Small intestine (tissue), 16 donors: ENCODE measurements at places on chromosomes 5 and 9. TPM values are rescaled to one million over a fixed set of nuclear protein-coding genes. Genes with fewer than 3 reads are reported as not detected.

The THOC3 gene
- polyA plus RNA-seq, result 48.2 TPM

The CCNJL gene
- 2.5 TPM for polyA plus RNA-seq

The RELL2 gene
- 4.3 TPM for polyA plus RNA-seq

The FAM153A gene
- polyA plus RNA-seq, result not detected

The PCDHGA5 gene
- 0.43 TPM for polyA plus RNA-seq

The TAF1L gene
- polyA plus RNA-seq, result not detected

The SPATA6L gene
- 3.4 TPM for polyA plus RNA-seq

The PLEKHG4B gene
- polyA plus RNA-seq, result 0.01 TPM

The GFPT2 gene
- 1.2 TPM for polyA plus RNA-seq

The RAB3C gene
- polyA plus RNA-seq, result 3.0 TPM

The RNF208 gene
- 7.2 TPM for polyA plus RNA-seq

The IFNA8 gene
- polyA plus RNA-seq, result not detected

The PAEP gene
- polyA plus RNA-seq, result not detected

The SLC36A3 gene
- not detected for polyA plus RNA-seq

The SMIM33 gene
- 1.9 TPM for polyA plus RNA-seq

The LIFR gene
- 13.2 TPM for polyA plus RNA-seq

GRCh38 chr5:17154211-17154996, 63.0 kb upstream of the BASP1 start:
- no peaks in the 10 kb centered on the region for H3K27me3 ChIP-seq
- H3K4me1 ChIP-seq, result no peaks in the 10 kb centered on the region
- H3K4me3 ChIP-seq, result no peak overlapping the region
- H3K36me3 ChIP-seq, result no peaks in the 10 kb centered on the region

- no peak overlapping the region for H3K4me3 ChIP-seq
- H3K27me3 ChIP-seq, result no peaks in the 10 kb centered on the region
- H3K27ac ChIP-seq, result no peak overlapping the region
- no peaks in the 10 kb centered on the region for H3K36me3 ChIP-seq
- DNase-seq, result no peak
Measured at GRCh38 chr5:137470111-137470920, 28.8 kb downstream of the SPOCK1 start.

DNA sequence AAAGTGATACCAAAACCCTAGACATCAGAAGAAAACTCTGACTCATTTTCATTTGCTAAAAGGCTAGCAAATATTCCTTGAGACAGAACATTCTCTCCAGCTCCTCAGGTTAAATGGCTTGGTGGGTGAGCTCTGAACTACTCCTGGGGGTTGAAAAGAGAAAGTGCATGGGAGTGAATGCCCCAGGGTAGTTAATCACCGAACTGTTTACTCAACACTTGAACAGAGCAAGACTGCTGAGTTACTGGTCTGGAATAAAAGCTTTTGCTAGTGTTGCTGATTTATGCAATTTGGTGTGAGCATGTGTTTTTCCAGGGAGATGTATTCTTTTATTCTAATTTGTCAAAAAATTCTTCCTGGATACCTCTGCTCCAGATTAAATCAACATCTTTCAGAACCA, 88.3 kb upstream of the PRDM9 start:
- no peaks in the 10 kb centered on the region for H3K36me3 ChIP-seq
- no peak for DNase-seq
- H3K4me3 ChIP-seq, result no peak overlapping the region
- H3K27ac ChIP-seq, result no peak overlapping the region

DNA sequence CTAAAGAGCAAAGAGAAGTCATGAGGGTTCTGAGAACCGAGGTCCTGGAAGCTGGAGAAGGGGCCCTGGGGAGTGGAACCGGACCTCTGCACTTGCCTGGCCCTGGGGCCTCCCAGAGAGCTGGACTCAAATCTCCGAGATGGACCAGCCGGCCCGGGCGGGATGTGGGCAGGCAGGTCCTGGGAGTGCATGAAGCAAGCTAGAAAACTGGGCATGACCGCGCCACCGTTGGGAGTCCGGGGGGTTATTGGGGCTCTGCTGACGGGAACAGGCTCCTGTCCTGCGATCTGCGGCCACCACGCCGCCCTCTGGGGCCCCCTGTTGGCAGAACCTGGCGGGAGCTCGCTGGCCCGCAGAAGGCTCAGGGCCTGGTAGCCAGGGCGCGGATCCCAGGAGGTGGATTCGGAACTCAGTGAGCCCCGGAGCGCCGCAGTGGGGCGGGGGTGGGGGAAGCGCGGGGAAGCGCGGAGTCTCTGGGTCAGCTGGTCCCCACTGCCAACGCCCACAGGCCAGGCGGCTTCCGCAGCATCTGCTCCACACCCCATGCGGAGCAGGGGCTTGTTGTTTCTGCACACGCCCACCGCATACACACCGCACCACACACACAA, 150.6 kb downstream of the ERCC6L2 start:
- no peak overlapping the region for H3K4me3 ChIP-seq
- DNase-seq, result peak; percentile 49
- peaks cover 72% of the 10 kb centered on the region for H3K27me3 ChIP-seq
- H3K36me3 ChIP-seq, result no peaks in the 10 kb centered on the region

- no peak overlapping the region for H3K27ac ChIP-seq
- H3K36me3 ChIP-seq, result no peaks in the 10 kb centered on the region
- no peak for DNase-seq
- H3K27me3 ChIP-seq, result no peaks in the 10 kb centered on the region
Measured at GRCh38 chr9:134189145-134189469, 24.7 kb upstream of the RNU6ATAC start.

DNA sequence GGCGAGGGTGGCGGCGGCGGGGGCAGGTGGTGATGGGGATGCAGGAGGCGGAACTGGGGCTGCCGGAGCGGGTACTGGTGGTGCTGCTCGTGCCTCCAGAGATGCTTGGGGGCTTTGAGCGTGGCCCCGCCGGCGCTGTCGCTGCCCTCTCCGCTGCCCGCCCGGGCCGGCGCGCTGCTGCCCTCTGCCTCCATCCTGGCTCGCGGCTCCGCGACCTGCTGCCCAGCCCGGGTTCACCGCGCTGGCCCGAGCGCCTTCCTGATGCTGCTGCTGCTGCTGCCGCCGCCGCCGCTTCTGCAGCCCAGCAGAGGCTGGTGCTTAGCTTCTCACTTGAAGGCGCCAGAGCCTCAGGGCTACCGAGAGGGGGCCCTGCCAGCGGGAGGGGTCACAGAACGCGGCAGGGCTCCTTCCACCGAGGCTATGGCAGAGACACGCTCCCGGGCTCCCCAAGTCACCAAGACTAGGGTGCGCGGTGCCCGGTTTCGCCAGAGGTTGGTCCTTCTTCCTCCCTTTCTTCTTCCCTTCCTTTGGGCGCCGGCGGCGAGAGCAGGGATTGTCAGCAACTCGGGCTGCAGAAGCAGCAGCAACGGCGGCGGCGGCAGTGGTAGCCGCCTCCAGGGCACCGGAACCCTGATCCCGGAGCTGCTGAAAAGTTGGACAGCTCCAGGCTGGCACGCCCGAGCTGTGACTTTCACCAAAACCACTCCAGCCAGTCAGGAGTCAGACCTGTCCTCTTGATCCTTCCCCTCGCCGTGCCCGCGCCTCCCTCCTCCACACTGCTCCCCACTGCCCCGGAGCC, at the start of gene PDE4D:
TSS of gene PDE4D (minus strand) at position 298 of the 799 bp plus-strand sequence.
- H3K4me3 ChIP-seq, result peak within 1 kb of the TSS; percentile 25
- DNase-seq, result peak; percentile 41
- no peaks in the 10 kb centered on the region for H3K4me1 ChIP-seq
- H3K36me3 ChIP-seq, result no peaks in the 10 kb centered on the region
- no peak within 1 kb of the TSS for H3K27ac ChIP-seq
- H3K27me3 ChIP-seq, result peaks cover 25% of the 10 kb centered on the region

GRCh38 chr5:31664566-31664965, 25.6 kb downstream of the PDZD2 start:
- H3K27ac ChIP-seq, result no peak overlapping the region
- H3K4me3 ChIP-seq, result no peak overlapping the region
- H3K27me3 ChIP-seq, result no peaks in the 10 kb centered on the region
- H3K36me3 ChIP-seq, result no peaks in the 10 kb centered on the region

DNA sequence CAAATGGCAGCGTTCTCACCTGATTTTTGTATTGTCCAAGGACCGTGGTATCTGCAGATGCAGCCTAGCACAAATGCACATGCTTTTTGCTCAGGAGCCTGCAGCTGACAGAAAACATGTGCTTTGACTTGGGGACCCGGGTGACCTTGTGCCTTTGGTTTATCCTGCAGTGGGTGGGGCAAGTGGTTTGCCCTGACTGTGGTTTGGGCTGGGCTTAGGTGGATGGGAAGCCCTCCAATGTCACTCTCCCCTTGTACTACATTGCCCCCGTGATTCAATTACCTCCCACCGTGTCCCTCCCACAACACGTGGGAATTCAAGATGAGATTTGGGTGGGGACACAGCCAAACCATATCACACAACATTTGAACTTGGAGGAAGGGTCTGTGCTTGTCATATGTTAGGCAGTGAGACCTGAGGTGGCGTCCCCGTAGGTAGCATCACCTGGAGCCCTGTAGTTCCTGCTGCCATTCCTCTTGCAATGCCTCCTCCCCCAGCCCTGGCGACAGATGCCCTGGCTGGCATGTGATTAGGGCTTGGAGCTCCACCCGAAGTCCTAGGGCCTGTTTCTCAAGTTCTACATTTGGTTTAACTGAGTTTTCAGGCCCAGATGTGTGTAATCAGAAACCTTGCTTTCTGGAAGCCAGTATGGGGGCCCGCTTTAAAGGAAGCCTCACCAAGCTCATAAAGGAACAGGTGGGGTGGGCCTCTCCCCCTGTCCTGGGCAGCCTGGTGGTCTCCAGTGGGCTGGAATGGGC, 2.1 kb downstream of the ANKRD33B start:
- H3K27ac ChIP-seq, result no peak overlapping the region
- no peak overlapping the region for H3K4me3 ChIP-seq
- H3K36me3 ChIP-seq, result no peaks in the 10 kb centered on the region

- no peaks in the 10 kb centered on the region for H3K4me1 ChIP-seq
- DNase-seq, result peak; percentile 75
- H3K27me3 ChIP-seq, result no peaks in the 10 kb centered on the region
- no peak overlapping the region for H3K4me3 ChIP-seq
- no peak overlapping the region for H3K27ac ChIP-seq
Measured at GRCh38 chr9:86042199-86042978, 57.0 kb downstream of the GOLM1 start.

DNA sequence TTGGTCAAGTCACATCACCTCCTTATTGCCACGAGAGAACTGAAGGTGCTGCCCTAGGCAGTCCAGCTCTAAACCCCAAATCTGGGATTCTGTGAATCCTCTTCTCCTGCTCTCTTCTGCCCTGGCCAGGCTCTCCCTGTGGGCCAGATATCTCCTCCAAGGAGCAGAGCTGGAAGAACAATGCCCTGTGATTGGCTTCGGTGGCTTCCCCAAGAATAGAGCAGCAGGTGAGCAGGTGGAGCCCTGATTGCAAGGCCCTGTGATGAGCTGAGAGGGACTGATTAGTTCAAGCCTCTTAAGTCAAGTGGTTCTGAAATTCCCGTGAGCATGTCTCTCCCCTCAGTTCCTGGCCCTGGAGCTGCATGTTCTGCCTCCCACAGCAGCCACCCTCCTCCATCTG, 175.3 kb upstream of the BRINP1 start:
- DNase-seq, result no peak
- no peaks in the 10 kb centered on the region for H3K4me1 ChIP-seq
- no peak overlapping the region for H3K4me3 ChIP-seq
- no peaks in the 10 kb centered on the region for H3K27me3 ChIP-seq

DNA sequence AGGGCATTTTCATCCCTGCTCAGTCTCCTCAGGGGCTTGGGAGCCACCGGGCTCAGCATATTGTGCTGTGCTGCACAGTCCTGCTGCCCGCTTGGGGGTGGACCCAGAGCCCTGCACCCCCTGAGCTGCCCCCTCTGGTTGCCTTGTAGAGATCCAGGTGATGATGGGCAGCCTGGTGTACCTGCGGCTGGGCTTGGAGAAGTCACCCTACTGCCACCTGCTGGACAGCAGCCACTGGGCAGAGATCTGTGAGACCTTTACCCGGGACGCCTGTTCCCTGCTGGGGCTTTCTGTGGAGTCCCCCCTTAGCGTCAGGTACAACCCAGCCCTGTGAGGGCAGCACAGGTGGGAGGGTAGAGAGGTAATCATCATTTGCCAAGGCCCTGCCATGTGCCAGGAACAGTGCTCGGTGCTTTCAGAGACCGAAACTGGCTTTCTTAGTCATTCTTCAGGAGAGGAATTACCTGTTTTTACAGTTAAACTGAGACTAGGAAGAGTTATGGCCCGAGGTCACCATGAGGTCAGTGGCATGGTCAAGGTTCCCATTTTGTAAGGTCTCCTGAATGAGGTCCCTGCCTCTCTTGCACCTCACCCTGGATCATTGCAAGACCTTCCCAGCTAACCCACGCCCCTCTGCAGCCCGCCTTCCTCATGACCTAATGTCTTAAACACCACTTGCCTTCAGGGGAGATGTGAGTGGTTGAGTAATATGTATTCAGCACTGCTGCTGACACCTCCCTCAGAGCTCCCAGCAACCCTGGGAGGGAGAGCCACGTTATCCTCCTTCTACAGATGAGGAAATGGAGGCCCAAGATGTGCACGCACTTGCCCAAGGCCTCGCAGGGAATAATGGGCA, 7.5 kb downstream of the NHP2 start:
- H3K36me3 ChIP-seq, result peaks cover 87% of the 10 kb centered on the region
- no peaks in the 10 kb centered on the region for H3K27me3 ChIP-seq
- DNase-seq, result peak; percentile 80
- H3K4me3 ChIP-seq, result no peak overlapping the region

- H3K27me3 ChIP-seq, result no peaks in the 10 kb centered on the region
- peak; percentile 80 for DNase-seq
- H3K27ac ChIP-seq, result no peak overlapping the region
- no peaks in the 10 kb centered on the region for H3K4me1 ChIP-seq
- no peaks in the 10 kb centered on the region for H3K36me3 ChIP-seq
Measured at GRCh38 chr5:57082441-57083067, 91.3 kb upstream of the GPBP1 start.

- no peak for DNase-seq
- H3K36me3 ChIP-seq, result peaks cover 12% of the 10 kb centered on the region
- H3K4me1 ChIP-seq, result peaks cover 4% of the 10 kb centered on the region
Measured at GRCh38 chr5:37742111-37742510, 97.7 kb downstream of the GDNF start.

DNA sequence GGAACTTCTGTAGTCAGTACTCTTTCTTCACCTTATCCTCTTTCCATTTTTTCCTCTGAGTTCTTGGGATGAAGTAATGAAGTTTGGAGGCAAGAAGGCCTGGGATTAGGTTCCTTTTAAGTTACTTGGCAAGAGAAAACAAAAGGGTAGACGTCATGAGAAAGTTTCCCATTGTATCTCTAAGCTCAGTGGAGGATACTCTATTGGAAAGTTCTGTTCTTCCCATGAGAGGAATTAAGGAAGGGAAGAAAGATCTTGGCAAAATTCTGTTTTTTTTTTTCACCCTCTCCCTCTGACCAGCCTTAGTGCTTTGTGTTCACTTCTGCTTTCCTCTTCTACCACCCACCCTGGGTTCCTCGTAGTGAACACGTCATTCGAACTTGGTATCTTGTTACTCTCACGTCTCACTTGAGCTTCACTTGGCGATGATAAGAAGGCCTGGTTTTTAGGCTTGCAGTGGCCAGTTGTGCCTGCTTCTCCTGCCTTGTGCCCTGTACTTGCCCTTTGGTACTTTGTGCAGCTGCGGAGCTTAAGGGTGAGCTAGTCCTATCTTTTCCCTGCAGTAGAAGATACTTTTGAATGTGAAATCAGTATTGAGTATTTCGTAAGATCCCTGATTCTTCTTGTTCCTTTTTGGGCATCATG, 67.0 kb downstream of the ARHGAP26 start:
- H3K4me3 ChIP-seq, result no peak overlapping the region
- H3K4me1 ChIP-seq, result peaks cover 5% of the 10 kb centered on the region
- H3K27me3 ChIP-seq, result no peaks in the 10 kb centered on the region

GRCh38 chr9:127319366-127320114, 55.0 kb downstream of the GARNL3 start:
- H3K36me3 ChIP-seq, result no peaks in the 10 kb centered on the region
- DNase-seq, result no peak
- H3K27ac ChIP-seq, result no peak overlapping the region
- no peak overlapping the region for H3K4me3 ChIP-seq
- H3K27me3 ChIP-seq, result no peaks in the 10 kb centered on the region

GRCh38 chr5:178338126-178338749, 105.6 kb upstream of the PHYKPL start:
- H3K4me3 ChIP-seq, result no peak overlapping the region
- H3K27ac ChIP-seq, result no peak overlapping the region
- H3K4me1 ChIP-seq, result no peaks in the 10 kb centered on the region
- no peaks in the 10 kb centered on the region for H3K27me3 ChIP-seq
- peak; percentile 21 for DNase-seq
